NCI-H1436 (cell line): ENCODE measurements at places on chromosomes 3 and 15.

DNA sequence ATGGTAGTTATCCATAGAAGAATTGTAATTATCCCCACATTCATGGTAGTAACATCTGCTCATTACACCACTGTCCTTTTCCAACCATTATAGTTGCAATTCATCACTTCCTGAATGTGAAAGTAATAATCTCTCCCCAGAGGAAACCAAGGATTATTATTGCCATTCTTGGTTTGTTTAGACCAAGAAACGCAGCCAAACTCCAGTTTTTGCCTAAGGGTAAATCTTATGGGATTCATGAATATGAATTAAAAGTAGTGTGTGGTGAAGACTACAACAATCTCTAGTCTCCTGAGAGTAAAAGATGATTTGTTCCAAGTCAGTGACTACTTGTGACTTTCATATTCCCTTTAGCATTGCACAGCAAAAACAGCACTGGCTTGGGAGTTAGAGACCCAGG is 45.7 kb upstream of the ABI3BP start:
- no peak for DNase-seq

DNA sequence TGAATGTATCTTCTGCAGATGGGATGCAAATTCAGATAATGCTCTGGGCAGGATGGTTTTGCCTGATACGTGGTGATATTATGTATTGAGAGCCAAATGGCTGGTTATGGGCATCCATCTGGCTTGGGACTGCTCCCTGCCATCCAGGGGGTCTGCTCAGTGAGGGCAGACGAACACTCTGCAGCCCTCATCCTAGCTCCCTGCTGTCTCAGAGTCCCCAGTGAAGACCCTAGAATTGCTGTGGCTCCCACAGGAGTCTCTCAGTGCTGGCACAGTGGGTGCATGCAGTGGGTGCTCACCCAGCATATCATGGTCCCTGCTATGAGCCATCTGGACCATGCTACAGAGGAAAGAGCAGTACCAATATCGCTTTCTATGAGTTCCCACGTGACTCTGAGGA is 10.3 kb downstream of the CX3CR1 start:
- no peak for DNase-seq

DNA sequence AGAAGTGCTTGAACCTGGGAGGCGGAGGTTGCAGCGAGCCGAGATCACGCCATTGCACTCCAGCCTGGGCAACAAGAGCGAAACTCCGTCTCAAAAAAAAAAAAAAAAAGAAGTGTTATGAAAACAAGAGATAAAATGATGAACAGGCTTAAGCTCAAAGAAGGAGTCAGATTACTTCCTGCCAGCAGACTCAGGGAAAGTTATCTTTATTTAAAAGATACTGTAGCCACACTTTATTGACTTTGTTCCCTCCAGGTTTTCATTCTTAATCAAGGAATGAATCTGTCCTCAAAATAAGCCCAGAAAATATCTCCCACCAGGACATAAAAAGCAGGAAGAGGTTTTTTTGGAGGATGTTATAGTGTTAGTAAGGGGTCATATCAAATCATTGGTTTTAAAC is 176.5 kb upstream of the KCNMB2 start:
- DNase-seq = no peak

GRCh38 chr3:87004883-87005282 is 13.9 kb upstream of the VGLL3 start:
- DNase-seq = no peak

DNA sequence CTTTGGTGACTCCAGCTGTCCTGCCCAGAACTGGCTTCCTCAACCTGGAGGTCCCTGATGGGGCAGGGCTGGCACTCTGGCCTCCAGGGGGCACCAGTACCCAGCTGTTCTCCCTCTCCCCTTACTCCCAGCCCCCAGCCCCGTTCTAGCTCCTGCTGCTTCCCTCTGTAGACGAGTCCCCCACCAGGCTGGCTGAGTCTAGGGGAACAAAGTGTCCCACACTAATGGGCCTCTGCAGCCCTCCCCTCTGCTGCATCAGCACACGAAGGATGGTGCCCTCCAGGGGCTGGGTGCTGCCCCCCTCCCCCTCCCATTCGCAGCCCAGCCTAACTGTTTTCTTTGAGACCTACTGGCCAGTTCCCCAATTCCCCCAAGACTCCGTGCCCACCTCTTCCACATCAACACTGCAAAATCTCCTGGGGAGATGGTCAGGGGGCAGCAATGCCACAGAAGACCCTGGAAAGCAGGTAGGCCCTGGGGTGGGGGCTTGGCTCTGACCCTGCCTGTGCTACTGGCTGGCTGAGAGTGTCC is 4.2 kb downstream of the RHCG start:
- DNase-seq = no peak

DNA sequence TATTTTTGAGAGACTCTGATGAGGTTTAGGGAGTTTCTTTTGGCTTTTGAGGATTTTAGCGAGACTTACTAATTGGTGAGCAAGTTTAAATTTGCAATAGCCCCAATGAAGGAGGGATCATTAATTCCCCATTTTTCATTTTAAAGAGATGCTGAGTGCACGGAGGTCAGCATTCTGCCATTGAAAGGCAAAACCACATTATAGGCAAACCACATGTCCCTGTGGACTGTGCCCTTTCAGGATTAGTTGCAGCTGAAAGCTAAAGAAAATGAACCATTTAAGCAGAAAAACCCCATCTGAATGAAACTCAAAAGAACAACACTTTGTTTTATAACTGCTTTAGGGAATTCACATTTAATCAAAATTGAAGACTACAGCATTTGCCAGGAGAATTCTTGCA is 246.5 kb downstream of the PDZRN3 start:
- no peak for DNase-seq

DNA sequence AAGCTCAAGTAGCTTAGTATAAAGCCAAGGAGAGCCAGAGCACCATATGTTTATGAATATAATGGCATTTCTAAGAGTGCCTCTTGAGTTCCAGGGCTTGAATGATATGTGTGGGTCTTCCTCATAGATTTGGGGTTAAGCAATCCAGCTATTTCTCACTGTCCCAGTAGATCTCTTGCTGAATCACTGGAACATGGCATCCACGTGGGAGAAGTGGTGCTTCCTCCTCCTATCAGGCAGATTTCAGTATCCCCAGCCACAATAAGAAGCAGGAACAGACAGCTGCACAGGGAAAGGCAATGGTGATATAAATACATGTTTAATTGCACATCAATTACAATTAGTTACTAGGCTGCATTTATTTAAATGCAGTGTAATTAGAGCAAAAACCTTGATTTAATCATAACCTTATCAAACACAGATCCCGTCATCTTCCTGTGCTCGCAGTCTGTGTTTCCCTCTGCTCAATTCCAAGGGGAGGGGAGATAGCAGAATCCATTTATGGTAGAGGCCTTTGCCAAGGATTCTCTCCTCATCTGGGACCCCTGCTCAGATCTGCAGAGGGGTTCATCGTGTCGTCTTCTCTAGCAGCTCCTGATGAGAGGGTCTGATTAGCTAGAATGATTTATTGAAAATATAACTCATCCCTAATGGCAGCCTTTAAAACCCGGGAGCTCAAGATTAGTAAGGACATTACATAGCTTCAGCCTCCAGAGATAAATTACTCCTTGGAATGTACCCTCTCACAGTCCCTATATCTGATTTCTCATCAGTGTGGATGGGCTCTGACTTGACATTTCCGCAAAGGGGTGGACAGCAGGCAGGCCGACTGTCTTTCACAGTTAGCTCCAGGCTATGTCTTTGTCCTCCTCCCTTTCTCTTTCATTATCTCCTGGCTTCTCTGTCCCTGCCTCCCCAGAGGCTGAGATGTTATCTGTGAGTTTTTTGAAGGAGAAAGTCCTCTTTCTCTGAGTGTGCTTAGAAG is 775.9 kb downstream of the AGBL1 start:
- no peak for DNase-seq

DNA sequence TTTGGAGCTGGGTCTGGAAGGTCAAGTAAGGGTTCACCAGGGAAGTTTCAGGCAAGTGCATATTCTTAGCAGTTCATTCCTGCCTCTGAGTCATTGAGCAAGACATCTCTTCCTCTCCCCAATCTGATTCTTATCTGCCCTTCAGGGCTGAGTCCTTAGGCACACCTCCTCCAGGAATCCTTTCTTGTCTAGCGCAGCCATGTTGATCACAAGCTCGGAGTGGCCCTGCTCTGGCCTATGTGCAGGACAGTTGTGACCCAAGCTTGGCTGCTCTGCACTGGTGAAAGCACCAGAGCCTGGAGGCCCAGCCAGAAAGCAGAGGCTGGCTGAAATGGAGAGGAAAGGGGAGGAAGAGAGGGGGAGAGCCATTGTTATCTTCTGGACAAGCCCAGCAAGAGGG is 30.9 kb upstream of the MRPS22 start:
- no peak for DNase-seq

DNA sequence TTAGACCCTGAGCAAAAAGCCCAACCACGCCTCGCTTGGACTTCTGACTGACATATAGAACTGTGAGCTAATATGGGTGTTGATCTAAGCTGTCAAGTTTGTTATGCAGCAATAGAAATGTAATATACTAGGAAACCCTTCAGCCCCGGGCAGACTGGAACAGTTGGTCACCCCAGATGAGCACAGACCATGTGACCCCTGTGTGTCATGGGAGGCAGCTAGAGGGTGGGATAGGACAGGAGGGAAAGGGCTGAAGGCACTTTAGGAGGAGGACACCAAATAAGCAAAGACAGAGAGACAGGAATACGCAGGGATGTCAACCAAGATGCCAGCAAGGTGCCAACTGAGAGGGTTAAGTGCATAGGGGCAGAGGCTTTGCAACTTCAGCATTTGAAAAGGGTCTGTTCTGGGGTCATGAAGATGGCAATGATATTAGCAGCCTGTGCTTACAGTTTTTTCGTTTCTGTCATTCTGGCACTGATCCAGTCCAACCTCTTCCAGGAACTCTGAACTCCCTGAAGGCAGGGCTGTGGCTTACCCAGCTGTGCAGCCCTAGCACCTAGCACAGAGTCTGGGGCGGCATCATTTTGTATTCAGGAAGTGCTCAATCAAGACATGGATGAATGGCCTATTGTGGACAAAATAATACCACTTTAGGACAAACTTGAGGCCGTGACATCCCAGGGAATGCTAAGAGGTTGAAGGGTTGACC is 51.4 kb downstream of the HES1 start:
- no peak for DNase-seq

- no peak for DNase-seq
These were observed 1086.9 kb downstream of the DIPK2A start for GRCh38 chr3:145058483-145058882.

GRCh38 chr3:19576343-19576742 is 357.7 kb downstream of the EFHB start:
- DNase-seq = no peak

GRCh38 chr15:78673917-78674444 is 33.0 kb upstream of the CHRNB4 start:
- DNase-seq = no peak

- DNase-seq = no peak
These were observed 174.3 kb upstream of the BCL6 start for GRCh38 chr3:187919544-187919943.

DNA sequence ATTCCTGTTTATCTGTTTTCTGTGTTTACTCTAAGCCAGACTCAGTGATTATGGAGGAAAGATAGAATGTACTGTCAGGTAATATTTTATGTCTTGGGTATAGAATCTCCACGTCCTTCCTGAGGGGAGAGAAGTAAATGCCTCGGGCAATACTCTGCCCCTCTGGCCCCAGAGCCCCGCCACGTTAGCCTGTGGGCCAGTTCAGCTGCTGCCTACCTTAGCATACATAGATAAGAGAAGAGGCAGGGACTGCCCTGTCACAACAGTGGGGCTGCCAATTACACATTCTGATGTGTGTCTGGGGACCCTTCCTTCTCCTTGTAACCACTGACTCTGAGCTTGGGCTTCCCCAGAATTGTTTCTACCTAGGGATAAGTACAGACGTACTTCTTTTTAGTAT is 347.7 kb upstream of the ATP11B start:
- no peak for DNase-seq

GRCh38 chr15:63030101-63030551 is 12.4 kb upstream of the TPM1 start:
- DNase-seq = no peak

- no peak for DNase-seq
These were observed 17.4 kb upstream of the ARIH1 start for GRCh38 chr15:72456684-72457083.

- DNase-seq = peak; percentile 19
These were observed 187.1 kb upstream of the LPP start for GRCh38 chr3:187966636-187967406.

- DNase-seq = no peak
These were observed 45.4 kb downstream of the GOLGA6L2 start for GRCh38 chr15:23401627-23402026.

- no peak for DNase-seq
These were observed 2.5 kb upstream of the DPH6 start for GRCh38 chr15:35548435-35548834.
